ENCODE measurements at places on chromosomes 3 and 15.

DNA sequence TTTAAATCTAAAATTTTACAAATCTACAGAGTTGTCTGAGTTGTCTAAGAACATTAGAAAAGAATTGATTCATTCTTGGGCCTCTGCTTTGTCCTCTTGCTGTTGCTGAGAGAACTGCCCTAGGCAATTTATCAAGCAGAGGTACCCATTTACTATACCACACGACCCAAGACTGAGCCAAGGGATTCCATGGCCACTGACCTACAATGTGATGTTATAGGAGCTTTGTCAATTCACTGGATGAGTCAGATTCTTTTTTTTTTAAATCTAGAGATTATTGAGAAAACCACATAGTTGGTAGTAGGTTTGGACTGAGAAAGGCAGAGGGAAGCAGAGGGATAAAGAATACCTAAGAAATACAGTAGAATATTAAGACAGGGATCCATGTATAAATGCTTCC lies 55.3 kb downstream of the TRAT1 start:
- no peak for DNase-seq

- DNase-seq: no peak
Measured at GRCh38 chr3:37694284-37694675, 167.4 kb upstream of the CTDSPL start.

GRCh38 chr15:57591822-57592367 lies at the start of gene MYZAP:
MYZAP (plus strand) TSS chr15:57591904; CDS start chr15:57592035, 131 bp downstream.
- no peak for DNase-seq

DNA sequence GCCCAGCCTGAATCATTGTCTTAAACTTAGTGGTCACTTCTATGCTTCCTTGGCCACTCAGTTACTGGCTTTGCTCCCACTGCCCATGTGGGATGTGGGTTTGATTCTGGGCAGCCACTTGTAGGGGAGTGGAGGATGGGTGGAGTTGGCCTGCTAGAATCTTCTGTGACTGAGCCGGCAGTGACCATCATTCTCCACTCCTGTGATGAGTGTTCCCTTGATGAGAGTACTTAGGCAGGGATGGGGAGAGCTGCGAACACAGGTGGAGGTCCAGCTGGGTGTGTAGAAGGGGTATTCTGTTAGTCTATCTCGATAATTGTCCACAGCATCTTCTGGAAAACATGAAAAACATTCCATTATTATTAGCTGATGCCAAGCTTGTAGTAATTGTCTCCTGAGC lies 8.0 kb downstream of the TM6SF1 start:
- DNase-seq: no peak

GRCh38 chr3:7562892-7563291 lies 702.0 kb downstream of the GRM7 start:
- DNase-seq: no peak
